Type B pancreatic cell (in vitro differentiated cells): ENCODE measurements at places on chromosomes 5 and 9. TPM values are rescaled to one million over a fixed set of nuclear protein-coding genes. Genes with fewer than 3 reads are reported as not detected.
A peak's percentile ranks its signal among the peaks of the same experiment; 100 is the strongest.

ASPN gene
- 1.3 TPM in 1 of 2 replicates, not detected in the other for total RNA-seq

- peaks cover 6% of the 10 kb centered on the region for H3K27me3 ChIP-seq
- H3K27ac ChIP-seq, result no peak overlapping the region
- no peak overlapping the region for H3K4me3 ChIP-seq
- H3K36me3 ChIP-seq, result no peaks in the 10 kb centered on the region
These were observed 463.2 kb upstream of the ADAMTS16 start for GRCh38 chr5:4676934-4677333.

DNA sequence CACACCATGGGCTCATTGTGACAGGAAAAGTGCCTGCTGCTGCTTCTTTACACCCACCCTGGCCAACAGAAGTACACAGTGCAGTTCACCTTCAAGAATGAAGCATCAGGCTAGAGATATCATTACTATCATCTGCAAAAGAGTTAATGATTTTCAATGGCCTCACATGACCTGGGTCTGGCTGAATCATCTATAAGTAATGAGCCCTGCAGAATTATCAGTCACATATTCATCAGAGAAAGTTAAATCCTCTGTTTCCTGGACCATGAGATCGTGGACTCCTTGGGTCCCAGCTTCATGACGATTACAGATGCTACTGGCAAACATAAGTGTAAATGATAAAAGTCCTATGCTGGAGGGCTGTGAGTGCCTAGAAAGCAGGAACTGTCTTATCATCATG, 8.3 kb downstream of the BAG1 start:
- H3K4me3 ChIP-seq, result no peak overlapping the region
- H3K36me3 ChIP-seq, result peaks cover 18% of the 10 kb centered on the region
- H3K27ac ChIP-seq, result no peak overlapping the region
- no peaks in the 10 kb centered on the region for H3K4me1 ChIP-seq

GRCh38 chr5:132094393-132095076, 20.9 kb downstream of the CSF2 start:
- no peaks in the 10 kb centered on the region for H3K4me1 ChIP-seq
- H3K27me3 ChIP-seq, result peaks cover 6% of the 10 kb centered on the region
- H3K4me3 ChIP-seq, result no peak overlapping the region
- no peak overlapping the region for H3K27ac ChIP-seq

DNA sequence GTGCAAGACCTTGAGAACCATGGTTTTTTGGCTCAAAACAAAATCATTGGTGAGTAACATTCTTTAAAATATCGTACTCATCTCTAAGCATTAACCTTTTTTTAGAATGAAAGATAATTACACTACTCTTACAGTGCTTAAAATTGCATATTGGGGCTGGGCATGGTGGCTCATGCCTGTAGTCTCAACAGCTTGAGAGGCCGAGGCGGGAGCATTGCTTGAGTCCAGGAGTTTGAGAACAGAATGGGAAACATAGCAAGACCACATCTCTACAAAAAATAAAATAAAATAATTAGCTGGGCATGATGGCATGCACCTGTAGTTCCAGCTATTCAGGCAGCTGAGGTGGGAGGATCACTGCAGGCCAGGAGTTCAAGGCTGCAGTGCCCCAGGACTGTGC, 2.9 kb upstream of the RECK start:
- peaks cover 5% of the 10 kb centered on the region for H3K4me1 ChIP-seq
- H3K36me3 ChIP-seq, result no peaks in the 10 kb centered on the region
- no peak for DNase-seq
- H3K4me3 ChIP-seq, result no peak overlapping the region
- peaks cover 32% of the 10 kb centered on the region for H3K27me3 ChIP-seq
- H3K27ac ChIP-seq, result no peak overlapping the region

DNA sequence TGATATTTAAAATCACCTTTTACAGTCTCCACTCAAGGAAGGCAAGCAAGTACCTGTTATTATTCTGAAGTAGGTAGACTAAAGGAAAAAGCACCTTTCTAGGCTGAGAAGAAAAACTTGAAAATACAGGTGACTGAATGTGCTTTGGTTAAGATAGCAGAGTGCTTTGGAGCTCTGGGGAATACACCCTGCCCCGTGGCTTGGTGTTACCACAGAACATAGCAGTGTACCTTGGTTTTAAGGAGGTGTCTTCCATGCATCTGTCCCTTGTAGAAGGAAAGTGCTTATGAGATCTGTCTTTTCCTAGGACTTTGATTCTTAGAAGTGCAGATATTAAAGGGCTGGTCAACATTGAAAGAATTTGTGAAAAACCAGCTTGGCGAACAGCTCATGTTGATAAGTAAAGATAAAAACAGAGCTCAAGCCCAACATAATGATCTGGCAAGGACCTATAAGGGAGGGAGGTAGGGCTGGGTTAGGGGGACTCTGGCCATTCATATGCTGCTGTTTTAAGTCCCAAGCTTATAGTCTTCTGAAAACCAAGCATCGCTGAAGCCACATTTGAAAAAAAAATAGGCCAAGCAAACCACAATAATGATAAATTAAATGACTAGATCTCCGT, 66.8 kb downstream of the ZNF608 start:
- peaks cover 70% of the 10 kb centered on the region for H3K4me1 ChIP-seq
- DNase-seq, result no peak

DNA sequence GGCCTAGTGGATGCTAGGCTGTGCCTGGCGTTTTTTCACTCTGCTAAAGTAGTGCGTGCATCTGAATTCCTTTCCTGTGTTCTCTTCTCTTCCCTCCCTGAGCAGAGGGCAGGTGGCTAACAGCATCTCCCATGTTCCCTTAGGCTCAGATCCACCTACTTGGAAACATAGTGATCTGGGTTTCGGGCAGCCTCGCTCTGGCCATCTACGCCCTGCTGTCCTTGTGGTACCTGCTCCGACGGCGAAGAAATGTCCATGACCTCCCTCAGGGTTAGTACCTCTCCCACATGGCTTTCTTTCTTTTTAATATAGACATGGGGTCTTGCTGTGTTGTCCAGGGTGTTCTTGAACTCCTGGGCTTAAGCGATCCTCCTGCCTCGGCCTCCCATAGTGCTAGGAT, 9.9 kb downstream of the UCK1 start:
- peaks cover 5% of the 10 kb centered on the region for H3K36me3 ChIP-seq
- H3K27me3 ChIP-seq, result no peaks in the 10 kb centered on the region
- no peak for DNase-seq
- no peaks in the 10 kb centered on the region for H3K4me1 ChIP-seq

DNA sequence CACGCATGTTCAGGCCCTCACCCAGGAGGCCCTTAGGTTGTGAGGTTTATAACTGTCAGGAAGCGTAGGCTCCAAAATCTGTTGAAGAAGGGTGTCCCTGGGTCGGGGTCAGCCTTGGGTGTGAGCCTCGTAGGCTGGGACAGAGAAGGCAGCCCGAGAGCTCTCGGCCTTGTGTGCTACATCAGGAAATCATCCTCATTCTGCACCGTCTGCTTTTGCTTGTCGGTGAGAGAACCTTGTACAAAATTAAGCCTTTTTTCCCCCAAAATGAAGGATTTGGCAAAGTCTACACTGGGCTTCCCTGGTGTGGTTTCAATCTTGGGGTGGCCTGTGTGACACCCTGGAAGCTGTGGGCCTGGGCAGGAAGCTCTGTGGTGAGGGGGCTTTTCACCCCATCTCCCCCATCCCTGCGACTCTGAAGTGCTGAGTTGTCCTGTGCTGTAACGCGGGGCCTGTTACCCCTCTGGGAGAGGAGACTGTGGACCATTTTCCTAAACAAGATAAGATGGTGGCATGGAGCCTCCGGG, 55.3 kb downstream of the AHRR start:
- peak; percentile 36 for DNase-seq
- H3K27me3 ChIP-seq, result peaks cover 6% of the 10 kb centered on the region
- no peak overlapping the region for H3K27ac ChIP-seq
- H3K36me3 ChIP-seq, result peaks cover 8% of the 10 kb centered on the region
- H3K4me1 ChIP-seq, result peaks cover 18% of the 10 kb centered on the region
